ENCODE measurements at places on chromosomes 13 and 19. TPM values are rescaled to one million over a fixed set of nuclear protein-coding genes. Genes with fewer than 3 reads are reported as not detected.
A peak's percentile ranks its signal among the peaks of the same experiment; 100 is the strongest.

CACNA1A gene
- total RNA-seq, result 2.7 TPM

CEACAM16 gene
- total RNA-seq, result not detected

OR4F17 gene
- not detected for total RNA-seq

KLK4 gene
- not detected for total RNA-seq

ZNF99 gene
- 0.47 TPM for total RNA-seq

NUMBL gene
- total RNA-seq, result 48.0 TPM

GADD45B gene
- total RNA-seq, result 349 TPM

DNA sequence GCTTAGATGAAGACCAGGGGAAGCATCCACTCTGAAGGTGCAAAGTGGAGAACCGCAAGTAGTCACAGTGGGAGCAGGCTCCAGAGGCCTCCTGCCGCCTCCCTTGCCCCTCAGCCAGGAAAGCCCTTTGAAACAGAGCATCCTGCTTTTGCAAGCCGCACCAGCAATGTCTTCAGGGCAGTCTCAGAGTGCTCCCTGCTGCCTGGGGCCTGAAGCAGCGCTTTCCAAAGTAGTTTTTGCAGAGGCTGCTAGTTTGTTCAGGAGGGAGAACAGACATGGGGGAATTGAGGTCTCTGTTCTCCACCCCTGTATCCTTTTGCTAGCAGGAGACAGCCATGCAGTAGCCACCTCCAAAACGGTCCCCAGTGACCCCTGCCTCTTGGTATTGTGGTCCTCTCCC, 15.8 kb upstream of the POP4 start:
- DNase-seq, result no peak

DNA sequence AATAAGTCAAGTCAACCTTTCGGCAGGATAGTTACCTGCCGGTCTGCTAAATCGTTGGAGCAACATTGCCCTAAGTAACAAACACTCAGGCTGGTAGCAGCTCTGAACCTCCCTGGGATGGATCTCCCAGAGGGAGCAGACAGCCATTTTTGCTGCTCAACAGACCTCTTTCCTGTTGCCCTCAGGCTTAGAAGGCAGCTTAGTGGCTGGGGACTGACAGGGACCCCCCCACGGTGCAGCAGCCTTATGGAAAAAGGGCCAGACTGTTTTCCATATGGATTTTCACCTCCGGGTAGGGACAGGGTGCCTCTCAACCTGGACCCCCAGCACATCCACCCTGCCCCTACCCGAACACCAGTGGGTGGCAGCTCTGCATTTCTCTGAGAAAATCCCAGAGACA, 49.7 kb downstream of the UBL3 start:
- DNase-seq, result no peak

- DNase-seq, result no peak
Observed at GRCh38 chr13:73351730-73352129, 292.9 kb downstream of the KLF5 start.

- DNase-seq, result no peak
Observed at GRCh38 chr13:39618561-39618960, 15.6 kb upstream of the LHFPL6 start.

DNA sequence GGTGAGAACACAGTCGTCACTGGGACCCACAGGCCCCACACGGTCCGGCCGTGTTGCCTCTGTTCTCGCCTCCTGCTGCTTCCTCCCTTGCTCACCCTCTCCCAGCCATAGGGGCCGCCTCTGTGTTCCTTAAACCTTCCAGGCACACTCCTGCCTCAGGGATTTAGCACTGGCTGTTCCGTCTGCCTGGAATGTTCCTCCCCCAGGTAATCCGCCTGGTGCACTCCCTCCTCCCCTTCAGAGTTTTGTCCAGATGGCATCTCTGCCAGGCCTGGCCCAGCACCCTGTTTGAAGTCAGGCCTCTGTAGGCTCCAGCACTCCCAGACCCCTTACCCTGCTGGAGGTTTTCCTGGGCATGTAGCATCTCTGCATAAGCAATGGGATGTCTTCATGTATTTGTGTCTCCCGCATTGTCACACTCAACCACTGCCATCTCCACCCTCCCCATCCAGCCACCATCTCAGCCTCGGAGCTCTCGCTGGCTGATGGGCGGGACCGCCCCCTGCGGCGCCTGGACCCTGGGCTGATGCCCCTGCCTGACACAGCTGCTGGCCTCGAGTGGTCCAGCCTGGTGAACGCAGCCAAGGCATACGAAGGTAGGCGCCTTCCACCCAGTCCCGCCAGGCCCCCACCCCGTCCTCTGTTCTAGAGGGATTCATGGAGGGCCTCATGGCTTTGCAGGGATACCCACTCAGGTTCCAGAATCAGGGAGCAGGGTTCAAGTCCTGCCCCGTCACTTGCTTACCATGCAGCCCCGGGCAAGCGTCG, 25.9 kb downstream of the DPF1 start:
- DNase-seq, result no peak

- no peak for DNase-seq
Observed at GRCh38 chr13:50711996-50712395, 131.5 kb downstream of the DLEU7 start.

DNA sequence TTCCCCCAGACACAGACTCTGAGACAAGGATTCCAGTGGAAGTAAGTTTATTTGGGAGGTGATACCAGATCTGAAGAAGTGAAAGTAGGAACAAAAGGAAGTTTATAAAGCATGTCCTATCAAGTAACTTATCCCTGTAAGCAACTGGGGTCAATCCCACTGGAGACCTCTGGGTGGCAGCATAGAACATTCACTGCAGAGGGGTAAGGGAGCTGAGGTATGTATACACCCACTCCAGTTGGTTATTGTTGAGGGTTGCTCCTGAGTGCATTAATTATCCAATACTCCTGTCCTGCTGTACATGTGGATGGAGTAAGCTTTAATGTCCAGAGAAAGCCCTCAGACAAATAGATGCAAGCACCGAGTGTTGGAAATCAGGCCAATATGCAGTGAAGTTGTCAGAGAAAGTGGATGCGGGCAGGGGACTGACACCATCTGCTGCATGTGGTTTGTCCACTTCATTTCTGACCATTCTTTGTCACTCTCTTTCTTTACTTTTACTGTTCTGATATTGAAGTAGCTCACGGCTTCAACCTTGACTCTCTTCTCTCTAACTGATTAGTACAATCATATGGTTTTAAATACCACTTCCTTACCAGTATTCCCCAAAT, 46.7 kb downstream of the NOTCH3 start:
- no peak for DNase-seq

- DNase-seq, result no peak
Observed at GRCh38 chr13:60837806-60838205, 440.8 kb downstream of the TDRD3 start.

DNA sequence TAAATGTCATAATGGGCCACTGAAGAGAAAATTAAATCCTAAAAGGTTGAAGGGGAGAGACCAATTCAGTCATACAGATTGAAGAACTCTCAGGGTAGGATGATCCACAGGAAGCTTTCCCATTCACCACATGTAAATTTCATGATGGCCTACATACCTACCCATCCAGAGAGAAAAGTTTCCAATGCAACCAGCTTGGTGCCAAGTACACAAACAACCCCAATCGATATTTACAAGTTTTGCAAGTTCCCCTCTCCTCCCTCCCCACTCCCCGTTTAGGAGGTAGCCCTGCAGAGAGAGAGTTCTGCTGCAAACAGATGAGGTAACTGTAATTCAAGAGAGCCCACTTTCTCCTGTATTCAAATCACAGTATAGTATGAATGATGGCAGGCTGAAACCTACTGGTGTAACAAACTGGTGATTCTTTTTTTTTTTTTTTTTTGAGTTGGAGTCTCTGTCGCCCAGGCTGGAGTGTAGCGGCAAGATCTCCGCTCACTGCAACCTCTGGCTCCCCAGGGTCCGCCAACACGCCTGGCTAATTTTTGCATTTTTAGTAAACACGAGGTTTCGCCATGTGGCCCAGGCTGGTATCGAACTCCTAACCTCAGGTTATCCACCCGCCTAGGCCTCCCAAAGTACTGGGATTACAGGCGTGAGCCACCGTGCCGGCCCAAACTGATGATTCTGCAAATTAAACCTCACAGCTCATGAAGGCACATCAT, 14.4 kb downstream of the FOXO1 start:
- no peak for DNase-seq

- DNase-seq, result no peak
Observed at GRCh38 chr19:11338569-11339253, 746 bp downstream of the RAB3D start.

GRCh38 chr13:34722922-34723321, 219.1 kb upstream of the NBEA start:
- no peak for DNase-seq

GRCh38 chr19:2543463-2544442, 67.8 kb downstream of the GADD45B start:
- peak; percentile 75 for DNase-seq

GRCh38 chr13:113457510-113457909, 4.2 kb upstream of the ADPRHL1 start:
- no peak for DNase-seq

DNA sequence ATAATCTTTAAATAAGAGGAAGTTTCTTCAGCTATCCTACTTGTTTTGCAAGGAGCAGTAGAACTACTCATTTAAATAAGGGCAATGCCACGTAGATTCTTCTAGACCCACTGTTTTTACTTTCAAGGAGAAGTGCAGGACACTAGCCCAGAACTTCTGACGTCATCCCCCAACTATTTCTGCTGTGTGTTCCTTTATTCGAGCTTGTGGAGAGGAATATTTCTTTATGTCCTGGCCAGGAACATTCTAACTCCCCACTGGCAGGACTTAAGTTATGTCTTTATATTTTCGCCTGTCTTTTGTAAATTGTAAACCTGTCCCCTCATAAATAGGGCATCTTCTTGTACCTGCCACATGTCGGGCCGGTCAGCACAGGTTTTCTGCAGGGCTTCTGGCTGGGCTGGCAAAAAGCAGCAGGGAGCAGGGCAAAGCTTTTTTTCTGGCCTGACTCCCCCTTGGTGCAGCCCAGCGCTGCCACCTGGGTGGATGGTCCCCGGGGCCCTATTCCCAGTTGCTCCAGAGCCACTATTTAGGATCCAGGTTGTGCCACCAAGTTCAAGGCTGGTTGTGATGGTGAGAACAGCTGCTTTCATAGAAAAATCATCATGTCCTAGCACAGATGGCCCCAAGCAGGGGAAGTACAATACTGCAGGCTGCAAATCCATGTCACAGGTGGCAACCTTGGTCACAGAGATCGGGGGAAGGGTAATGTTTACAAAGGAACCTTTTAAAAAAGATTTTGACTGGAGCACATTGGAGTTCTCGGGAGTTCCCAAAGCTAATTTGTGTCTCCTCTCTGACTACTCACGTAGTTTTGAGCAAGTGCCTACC, 1.8 kb downstream of the MBNL2 start:
- DNase-seq, result no peak

GRCh38 chr19:7595466-7596133, at the start of gene CAMSAP3:
CAMSAP3 (plus strand) TSS chr19:7595863; CDS start chr19:7596003, 140 bp downstream.
- no peak for DNase-seq

GRCh38 chr19:47663911-47664771, 49.1 kb upstream of the EHD2 start:
- DNase-seq, result peak; percentile 41

- DNase-seq, result no peak
Observed at GRCh38 chr13:114153485-114154080, 21.2 kb upstream of the RASA3 start.

- no peak for DNase-seq
Observed at GRCh38 chr19:42596391-42597072, 1.8 kb upstream of the CEACAM8 start.

- DNase-seq, result no peak
Observed at GRCh38 chr13:36244073-36244472, 29.7 kb upstream of the SOHLH2 start.

DNA sequence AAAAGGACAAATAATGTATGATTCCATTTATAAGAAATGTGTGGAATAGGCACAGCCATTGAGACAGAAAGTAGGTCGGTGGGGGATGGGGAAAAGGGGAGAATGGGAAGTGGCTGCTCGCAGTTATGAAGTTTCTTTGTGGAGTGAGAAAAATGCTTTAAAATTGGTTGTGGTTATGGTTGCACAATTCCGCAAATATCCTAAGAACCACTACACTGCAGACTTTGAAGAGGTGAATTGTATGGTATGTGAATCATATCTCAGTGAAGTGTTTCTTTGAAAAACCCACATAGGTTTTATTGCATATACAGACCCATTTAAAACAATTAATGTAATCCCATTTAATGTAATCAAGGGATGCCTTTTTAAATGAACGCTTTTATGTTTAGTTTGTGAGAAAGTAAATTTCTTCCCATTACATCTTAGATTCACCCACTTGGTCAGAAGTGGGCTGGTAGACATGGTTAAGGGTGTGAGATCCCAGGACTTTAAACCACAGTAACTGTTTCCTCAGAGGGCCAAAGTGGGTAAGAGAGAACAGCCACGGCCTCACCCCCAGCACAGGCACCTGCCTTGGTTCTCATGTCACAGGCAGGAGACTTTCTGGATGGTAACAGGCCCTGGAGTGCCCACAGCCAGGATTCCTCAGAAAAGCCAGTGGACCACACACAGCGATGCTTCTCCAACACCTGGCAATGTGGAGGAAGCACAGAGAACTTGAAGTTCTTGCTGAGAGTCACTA, 119.3 kb upstream of the GJB6 start:
- DNase-seq, result no peak

DNA sequence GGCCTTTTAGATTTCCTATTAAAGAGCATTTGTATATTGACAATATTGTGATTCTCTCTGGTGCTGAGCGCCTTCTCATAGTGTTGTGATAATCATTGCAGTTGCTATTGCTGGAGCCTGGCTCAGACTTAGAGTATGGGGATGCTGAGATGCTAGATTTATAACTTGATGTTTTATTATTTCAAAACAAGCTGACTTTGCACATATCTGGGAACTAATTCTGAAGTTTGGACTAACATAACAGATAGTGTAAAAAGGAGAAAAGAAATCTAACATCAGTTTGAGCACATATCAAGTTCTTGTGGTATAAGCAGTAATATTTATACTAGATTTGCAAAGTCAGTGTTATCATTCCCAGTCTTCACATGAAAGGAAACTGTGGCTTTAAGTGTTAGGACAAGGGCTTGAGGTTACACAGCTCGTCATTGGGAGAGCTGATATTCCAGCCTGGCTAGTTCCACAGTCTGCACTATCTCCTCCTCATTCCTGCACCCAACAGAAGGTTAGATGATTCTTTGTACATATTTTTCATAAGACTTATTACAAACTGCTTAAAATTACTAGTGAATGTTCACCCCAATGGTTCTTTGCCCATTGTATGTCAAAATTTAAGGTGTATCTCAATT, 279.8 kb downstream of the MTUS2 start:
- no peak for DNase-seq

DNA sequence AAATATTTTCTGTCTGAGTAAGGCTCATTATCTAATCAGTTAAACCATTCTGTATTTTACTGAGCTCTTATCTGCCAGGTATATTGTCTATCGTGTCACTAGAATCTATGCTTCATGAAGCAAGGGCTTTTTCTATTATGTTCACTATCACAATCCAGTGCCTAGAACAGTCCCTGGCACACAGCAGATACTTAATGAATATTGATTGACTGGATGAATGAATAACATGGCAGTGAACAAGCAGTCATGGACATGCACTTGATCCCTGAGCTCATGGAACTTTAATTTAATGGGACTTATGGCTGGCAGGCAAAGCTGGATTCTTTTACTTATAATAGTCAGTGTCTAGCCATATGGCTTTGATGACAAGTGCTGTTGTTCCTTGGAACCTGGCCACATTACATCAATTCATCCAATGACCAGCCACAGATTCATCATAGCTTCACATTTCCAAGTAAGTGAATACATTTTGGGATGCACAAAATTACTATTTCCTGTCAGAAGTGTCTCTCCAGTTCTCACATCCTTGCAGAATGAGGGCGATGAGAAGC, 214.8 kb downstream of the COG6 start:
- no peak for DNase-seq

GRCh38 chr19:47331931-47332547, at the start of gene C5AR2:
C5AR2 (plus strand) TSS chr19:47332175; CDS start chr19:47340800, 8,625 bp downstream.
- no peak for DNase-seq
